NCI-H748 treated with DMSO at 0.1 percent for 48 hours (cell line): ENCODE measurements at places on chromosomes 2 and 18.

DNA sequence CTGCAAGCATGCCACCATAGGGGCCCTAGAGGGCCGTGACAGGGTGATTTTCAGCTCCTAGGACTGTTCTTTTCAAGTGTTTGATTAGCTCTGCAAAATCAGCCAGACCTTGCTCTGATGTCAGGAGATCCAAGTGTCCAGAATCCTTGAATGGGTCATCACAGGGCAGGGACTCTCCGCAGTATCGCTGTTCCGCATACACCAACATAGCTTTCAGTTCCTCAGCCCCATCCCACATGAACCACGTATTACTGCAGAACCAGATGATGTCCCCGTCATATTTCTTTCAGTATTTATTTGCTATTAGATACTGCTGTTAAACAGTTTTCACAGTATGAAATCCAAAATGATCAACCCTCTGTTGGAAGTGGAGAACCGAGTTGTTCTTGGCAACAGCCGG lies 46.6 kb upstream of the RFX8 start:
- DNase-seq, result no peak

DNA sequence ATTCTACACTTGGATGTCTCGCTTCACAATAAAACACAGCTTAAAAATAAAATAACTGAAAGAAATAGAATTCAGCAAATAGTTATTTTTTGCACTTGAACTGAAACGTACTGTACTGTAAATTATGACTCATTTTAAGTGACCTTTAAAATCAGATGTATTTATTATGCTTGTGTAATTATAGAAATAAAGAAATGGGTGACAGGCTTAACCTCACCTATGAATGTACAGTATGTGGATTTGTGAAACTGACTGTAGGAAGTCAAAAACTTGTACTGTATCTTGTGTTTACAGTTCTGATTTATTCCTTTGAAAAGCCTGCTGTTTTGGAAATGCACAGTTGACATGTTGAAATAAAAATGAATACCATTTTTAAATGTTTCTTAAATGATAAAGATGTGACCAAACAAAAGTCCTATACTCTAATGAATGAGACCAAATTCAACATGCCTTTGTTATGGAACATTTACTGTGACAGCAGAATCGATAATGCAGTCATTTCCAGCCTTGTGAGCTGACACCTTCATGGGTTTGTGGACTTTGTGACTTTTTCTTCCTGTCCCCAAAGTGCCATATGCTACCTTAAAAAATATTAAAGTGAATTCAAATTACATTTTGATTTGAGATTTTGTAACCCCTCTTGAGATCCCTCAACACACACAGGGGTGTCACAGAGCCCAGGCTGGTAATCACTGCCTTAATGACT lies 32.7 kb downstream of the NEMP2 start:
- no peak for DNase-seq

DNA sequence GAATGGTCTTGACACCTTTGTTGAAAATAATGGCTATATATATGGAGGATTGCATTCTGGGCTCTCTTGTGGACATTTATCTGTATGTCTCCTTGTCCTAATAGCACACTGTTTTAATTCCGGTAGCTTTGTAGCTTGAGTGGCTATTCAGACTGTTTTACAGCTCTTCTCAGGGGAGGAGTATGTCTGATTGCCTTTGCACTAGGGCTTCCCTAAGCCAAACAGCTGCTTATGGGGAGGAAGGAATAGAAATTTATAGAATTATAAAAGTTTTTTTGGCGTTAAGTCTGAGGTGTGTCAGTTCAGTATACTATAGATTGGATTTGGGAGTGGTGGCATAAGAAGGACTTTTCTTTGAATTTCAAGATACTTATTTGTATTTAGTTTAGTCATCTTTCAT lies 12.6 kb downstream of the SEH1L start:
- DNase-seq, result no peak

DNA sequence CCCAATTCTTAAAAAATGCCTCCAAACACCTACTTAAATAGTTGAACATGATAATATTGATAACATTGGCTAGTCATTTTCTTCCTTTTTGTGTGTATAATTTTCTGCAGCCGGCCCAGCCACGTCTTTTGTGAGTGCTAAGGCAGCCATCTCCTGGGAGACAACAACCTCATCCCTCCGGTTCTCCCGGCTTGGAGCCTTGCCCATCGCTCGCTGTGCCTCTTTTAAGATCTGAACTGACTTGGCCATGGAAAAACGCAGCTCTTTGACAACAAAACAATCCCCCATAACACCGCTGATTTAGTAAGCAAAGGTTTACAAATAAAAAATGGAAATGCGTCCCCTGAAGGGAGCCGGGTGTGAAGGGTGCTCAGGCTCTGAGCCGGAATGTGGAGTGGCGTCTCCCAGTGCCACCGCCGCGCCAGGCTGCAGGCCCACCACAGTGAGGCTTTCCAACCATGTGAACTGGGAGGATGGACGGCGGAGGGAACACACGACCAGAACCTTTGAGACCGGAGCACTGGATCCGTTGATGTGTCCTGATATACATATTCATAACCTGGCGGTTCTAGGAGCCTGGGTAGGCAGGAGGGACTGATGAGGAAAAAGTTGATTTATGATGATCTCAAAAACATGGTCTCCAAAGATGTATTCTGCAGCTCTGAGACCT lies 87.4 kb downstream of the SMIM21 start:
- no peak for DNase-seq

DNA sequence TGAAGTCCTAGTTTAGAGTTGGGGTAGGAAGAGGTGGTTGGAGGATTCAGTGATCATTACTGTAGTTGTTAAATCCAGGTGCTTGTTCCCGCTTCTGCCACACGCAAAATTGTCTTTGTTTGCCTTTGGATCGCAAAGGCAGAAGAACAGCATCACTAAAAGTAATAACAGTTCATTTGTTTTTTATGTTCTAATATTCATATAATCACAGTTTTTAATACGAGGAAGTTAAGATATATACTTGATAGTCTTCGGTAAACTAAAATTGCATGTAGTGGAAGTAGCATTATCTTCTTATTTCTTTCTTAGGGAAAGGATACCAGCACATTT lies 365 bp downstream of the NDUFB3 start:
- no peak for DNase-seq

DNA sequence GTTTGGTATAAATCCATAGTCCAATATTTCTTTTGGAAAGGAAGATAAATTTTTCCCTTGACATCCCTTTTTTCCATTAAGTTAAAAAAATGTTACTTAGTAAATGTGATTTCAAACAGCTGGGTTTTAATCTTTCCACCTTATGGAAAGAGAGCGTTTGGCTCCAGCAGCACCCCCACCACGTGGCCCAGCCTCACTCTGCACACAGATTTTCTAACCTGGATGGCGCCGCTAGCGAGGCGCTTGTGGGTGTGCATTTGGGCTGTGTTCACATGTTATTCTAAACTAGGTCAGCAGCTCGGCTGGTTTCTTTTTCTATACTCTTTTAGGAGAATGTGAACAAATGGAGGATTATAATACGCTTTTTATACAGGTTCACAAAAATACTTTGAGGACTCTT lies 218.0 kb downstream of the LDLRAD4 start:
- no peak for DNase-seq

GRCh38 chr2:231613331-231613662 lies 20.6 kb downstream of the TEX44 start:
- no peak for DNase-seq

DNA sequence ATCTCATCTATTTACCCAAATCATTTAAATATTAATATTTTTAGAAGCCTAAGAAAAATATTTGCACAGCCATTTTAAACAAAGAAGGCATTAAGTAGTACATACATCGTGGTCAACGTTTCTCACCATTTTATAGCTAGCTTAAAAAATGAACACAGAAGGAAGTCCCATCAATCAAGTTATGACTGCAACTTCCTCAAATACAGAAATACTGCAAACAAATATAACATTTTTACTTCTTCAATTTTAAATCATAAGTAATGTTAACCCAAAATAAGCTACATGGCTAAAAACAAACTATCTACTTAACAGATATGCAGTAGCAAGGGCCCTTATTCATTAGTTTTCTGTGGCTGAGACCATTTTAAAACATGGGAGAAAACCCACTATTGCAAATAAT lies 30.6 kb downstream of the ITSN2 start:
- DNase-seq, result no peak

GRCh38 chr2:69097148-69097610 lies 84.2 kb downstream of the ANTXR1 start:
- DNase-seq, result no peak

DNA sequence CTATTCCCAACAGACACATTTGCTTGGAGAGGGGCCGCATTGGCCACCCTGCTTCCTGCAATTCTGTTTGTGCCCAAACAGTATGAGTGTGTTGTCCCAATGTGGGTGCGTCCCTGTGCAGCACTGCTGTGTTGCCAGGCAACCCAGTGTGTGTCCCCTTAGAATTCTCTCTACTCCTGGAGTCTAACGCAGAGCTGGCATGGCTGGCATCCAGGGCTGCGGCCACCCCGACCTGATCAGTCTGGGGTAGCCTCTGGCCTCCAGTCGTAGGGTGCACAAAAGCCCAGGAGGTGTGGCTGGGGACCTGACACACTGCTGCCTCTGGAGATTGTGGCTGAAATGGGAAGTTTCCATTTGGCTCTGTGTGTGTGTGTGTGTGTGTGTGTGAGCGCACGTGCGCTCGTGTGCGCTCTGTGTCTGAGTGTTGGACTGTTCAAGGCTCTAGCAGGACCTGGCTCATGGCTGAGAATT lies 48.0 kb downstream of the TEX44 start:
- no peak for DNase-seq

DNA sequence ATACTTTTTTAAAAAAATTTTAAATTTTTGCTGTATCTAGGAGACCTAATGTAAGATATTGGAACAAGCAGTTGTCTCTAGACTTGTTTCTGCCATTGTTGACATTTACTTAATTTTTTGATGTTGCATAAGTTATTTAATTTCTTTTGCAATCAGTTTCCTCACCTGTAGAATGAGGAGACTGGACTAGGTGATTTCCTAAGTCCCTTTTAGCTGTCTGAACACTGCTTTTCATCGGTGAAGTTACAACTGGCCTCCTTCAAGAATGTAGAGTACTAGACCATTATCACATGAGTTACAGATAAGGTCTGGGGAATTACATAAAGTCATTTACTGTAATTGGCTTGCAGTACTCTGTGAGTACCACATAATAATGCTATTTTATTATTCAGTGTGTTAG lies 147.6 kb downstream of the LTBP1 start:
- no peak for DNase-seq

DNA sequence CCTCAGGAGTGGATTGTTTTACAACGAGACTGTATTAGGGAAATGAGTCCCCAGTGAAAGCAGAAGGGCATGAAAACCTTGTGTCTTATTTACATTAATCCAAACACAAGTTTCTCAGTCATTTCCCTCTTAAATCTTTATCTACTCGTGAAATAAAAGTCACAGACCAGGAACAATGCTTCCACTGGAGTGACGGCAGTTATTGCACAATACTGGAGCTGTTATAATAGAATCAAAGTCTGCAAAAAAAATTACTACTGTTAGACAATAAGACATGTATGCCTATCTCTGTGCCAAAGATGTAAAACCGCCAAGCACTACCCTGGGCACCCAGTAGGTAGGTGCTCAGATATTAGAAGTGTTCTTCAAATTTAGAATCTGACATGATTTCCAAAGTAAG lies 375.5 kb downstream of the ZNF521 start:
- DNase-seq, result no peak

GRCh38 chr2:191500566-191500883 lies 177.4 kb upstream of the NABP1 start:
- no peak for DNase-seq

DNA sequence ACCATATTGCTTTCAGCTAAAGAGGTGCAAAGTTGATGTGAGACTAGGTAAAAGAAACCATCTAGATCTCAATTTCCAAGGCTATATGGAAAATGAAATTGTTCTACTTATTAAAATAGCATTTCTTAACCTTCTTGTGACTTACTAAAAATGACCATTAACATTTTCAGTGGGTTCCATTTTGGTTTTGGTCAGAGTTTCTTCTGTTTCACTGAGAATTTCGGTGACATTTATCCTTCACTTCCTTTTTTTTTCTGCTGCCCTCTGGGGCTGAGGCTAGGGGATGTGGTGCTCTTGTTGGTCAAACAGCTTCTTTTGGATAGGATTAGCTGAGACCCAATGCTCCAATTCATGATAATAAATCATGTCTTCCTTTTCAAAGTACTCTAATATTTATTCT lies 44.3 kb upstream of the REL start:
- no peak for DNase-seq

- DNase-seq, result no peak
These were observed 1520.1 kb upstream of the ZEB2 start for GRCh38 chr2:146040051-146040450.

- DNase-seq, result peak; percentile 14
These were observed 296.5 kb upstream of the THSD7B start for GRCh38 chr2:136468799-136469369.

DNA sequence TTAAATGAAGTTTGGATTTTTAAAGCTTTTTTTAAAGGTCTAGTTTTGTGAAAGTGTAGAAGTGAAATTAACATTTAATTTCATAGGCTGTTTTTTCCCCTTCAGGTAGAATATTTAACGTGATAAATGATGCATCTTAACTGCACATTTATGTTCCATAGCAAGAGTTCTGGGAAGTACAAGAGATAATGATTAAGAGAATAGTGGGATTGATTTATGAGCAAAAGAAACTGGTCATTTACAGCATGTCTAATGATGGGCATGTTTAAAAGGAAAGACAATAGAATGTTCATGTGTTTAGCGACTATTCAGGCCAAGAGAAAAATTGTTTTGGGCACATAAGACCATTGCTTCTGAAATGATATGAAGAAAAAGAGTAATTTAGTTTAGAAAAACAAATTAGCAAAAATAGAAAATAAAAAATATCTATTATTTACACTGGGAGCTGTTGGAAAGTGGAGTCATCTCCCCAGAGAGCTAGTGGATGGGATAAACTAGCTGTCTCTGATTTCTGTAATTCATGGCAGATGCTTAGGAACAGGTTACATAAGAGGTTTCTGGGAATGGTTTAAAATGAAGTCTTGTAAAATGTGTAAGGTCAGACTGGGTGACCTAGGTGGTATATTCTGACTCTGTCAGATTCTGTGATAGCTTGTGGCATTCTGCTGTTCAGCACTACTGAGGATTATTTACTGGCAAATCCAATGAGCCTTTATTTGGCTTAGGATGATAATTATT lies 60.7 kb downstream of the WDR7 start:
- no peak for DNase-seq

GRCh38 chr18:10912790-10913545 lies 236.4 kb downstream of the PIEZO2 start:
- no peak for DNase-seq

- no peak for DNase-seq
These were observed 25.6 kb upstream of the FAM124B start for GRCh38 chr2:224427471-224427870.

DNA sequence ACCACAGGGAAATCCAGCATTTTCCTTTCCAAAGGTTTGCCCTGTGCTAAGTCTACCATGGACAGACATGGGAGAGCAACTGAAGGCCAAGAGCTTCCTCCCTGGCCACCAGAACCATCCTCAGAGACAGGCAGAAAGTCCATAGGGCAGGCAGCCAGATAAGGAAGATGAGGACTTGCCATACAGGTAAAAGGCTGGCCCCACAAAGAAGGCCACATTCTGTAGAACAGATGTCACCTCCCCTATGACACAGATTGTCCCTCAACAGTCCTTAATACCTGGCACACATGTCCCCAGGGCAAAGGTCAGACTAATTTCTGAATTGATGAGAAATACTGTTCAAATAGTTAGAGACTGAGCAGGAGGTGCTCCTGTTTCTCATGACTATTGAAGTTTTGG lies 52.0 kb downstream of the FECH start:
- no peak for DNase-seq

GRCh38 chr2:214807653-214808052 lies 1.8 kb downstream of the BARD1 start:
- no peak for DNase-seq

- no peak for DNase-seq
These were observed 50.9 kb upstream of the GPD2 start for GRCh38 chr2:156385242-156385641.
